Stimulated activated CD8-positive, alpha-beta memory T cell treated with anti-CD3 and anti-CD28 coated beads, Interleukin-4, amount 100 ng/mL, for 1 hour (primary cell): ENCODE measurements at places on chromosomes 1 and 21.

- DNase-seq: no peak
These were observed 7.6 kb downstream of the DENND2D start for GRCh38 chr1:111192658-111193519.

GRCh38 chr1:30962609-30963508, 54.3 kb upstream of the SDC3 start:
- DNase-seq: no peak

DNA sequence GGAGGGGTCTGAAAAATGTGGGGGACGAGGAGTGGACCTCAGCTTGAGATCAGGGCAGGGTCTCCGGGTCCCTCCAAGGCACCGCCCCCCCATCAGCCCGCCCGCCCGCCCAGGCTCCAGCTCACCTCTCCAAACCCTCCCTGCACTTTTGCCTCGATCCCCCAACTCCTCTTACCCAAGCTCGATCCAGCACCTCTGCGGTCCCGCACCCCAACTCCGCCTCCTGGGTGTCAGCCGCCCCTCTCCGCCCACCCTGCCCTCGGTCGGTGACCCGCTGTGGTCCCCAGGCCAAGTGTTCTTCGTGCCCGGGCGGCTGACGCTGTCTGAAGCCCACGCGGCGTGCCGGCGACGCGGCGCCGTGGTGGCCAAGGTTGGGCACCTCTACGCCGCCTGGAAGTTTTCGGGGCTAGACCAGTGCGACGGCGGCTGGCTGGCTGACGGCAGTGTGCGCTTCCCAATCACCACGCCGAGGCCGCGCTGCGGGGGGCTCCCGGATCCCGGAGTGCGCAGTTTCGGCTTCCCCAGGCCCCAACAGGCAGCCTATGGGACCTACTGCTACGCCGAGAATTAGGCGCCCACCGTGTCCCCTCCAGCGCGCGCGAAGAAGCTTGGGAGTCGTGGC, 5.7 kb downstream of the HAPLN2 start:
- no peak for DNase-seq

- no peak for DNase-seq
These were observed 874.8 kb downstream of the KCNT2 start for GRCh38 chr1:195733408-195733807.

DNA sequence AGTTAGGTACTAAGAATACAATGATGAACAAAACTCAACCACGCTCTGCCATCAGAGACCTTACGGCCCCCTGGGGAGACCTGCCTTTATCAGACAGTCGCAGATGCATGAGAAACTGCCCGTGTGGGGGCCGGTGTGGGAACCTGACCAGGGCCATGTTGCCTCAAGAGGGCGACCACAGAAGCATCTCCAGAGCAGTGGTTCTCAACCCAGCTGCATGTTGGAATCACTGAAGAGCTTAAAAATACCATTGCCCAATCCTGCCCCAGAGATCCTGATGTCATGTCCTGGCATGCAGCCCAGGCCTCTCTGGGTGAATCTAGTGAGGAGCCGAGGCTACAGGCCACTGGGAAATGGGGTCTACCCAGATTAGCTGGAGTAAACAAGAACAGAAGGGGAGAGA, 108.7 kb downstream of the PRDM2 start:
- no peak for DNase-seq

DNA sequence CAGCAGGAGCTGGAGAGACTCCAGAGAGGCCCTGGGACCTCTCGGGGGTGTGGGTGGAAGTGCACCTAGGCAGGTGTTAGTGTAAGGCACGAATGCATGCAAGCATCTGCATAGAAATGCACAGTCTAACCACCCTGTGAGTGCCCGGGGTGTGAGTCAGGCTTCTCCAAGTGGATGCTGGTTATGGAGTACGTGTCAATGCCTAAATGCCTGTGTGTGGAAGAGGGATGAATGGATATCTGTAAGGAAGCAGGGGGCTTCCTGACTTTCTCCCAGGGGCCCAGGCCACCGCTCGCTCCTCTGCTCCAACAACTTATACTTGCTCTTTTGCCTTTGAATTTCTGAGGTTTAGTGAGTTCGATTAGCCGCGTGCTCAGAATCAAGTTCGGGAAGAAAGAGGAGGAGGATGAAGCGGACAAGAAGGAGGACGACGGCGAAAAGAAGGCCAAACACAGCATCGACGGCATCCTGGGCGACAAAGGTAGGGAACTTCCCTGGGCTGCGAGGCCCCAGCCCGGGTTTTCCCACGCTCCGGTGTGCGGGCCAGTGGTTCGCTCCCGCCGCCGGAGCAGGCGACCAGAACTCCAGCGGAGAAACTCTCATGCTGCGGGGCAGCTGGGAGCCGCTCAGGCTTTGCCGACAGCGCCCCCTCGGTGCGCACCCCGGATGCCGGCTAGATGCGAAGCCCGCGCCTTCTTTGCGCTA, 5.4 kb downstream of the PAX7 start:
- no peak for DNase-seq

GRCh38 chr1:193629875-193630274, 443.5 kb upstream of the B3GALT2 start:
- no peak for DNase-seq

GRCh38 chr21:25974964-25975363, 195.6 kb downstream of the APP start:
- no peak for DNase-seq

DNA sequence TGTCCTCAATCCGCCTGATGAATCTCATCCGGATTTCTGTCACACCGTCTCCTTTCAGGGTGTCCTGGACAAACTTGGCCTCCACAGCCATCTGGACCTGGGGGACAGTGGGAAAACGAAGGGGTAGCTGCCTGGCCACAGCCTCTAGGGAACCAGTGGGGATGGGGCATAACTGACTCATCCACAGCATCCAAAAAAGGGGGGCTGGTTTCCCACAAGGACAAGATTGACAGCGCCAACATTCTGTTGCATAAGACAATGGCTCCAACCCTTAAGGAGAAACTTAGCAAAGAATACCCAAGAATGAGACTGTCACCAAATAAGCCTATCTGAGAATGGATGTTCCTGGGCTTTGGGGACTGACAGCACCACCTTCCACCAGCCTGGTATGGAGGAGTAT, 12.1 kb downstream of the TRAPPC3 start:
- DNase-seq: no peak

DNA sequence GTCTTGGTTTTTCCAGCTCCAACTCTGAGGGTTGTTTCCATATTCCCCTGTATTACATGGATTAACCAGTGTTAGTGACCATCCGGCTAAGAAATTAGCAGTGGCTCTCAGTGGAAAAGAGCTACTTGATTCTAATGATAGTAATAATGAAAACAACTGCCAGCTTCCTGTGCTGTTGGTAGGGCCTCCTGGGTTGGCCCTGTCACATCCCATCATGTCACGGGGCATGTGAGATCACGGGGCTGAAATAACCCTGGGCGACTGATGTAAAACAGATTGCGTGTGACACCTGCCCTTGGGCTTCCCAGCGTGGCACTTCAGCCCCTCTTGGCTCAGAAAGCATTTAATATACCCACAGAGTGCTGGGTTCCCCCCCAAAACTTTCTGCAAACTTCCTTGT, 149.0 kb downstream of the ROR1 start:
- no peak for DNase-seq

GRCh38 chr1:32010246-32010645, 3.4 kb upstream of the KHDRBS1 start:
- DNase-seq: no peak

DNA sequence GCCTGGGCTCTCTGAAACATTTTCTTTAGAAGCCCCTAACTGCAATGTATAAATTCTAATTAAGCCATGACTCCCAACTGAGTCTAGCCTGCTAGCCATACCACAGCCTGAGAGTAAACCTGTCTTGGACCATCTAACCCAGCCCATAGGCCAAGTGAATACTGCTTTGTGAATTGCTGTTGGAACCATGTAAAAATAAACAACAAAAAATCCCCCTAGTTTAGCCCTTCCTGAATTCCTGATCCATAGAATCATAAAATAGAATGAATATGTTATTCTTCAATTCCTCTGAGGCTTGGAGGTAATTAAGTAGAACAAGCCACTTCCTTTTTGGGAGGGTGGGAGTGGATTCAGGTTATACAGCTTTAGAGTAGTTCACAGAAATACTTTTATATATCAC, 1496.4 kb downstream of the MRPL39 start:
- no peak for DNase-seq

GRCh38 chr1:159908031-159908940, 8.3 kb upstream of the CFAP45 start:
- no peak for DNase-seq

GRCh38 chr1:202270871-202271326, 70.8 kb downstream of the UBE2T start:
- DNase-seq: no peak

- no peak for DNase-seq
These were observed 8.1 kb downstream of the PRDM16 start for GRCh38 chr1:3077081-3077480.

DNA sequence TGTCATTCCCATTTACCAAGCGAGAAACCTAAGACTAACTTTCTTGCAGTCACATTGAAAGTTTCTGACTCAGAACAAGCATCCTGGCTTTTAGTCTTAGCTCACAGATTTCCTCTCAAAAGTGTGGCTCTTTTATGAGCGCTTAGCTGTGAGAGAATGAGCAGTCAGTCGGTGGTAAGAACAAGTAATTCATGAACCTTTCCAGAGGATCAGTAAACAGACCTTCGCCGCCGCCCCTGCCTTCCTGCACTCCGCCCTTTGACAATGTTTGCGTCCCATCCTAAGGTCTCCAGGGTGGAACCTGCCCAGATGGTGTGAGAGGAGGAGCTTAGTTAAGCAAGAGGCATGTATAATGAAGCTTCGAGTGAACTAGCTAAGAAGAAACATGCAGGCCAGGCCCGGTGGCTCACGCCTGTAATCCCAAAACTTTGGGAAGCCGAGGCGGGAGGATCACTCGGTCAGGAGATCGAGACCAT, 142.4 kb downstream of the GLUL start:
- no peak for DNase-seq

DNA sequence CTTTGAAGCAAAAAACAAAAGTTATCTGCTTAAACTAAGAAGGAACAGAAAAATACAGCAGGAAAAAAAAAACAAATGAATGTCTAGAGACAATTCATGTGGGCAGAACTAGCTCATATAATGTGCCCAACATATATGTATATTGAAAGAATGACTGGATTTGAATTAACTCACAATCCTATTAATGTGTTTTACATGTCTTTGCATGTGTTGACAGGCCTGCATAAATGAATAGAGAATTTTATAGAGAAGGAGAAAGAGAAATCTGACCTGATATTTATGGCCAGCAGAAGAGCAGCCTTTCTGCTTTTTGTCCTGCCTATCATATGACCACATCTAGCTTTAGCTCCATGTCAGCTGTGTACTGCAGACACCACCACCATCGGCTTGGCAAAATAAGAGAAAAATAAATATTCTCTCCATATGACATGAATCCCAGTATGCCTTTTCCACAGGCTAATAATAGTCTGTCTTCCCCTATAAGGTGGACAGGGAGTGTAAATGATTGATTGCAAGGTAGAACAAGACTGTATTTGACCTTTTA, 171.5 kb upstream of the PALMD start:
- DNase-seq: no peak

- DNase-seq: no peak
These were observed 1157.2 kb downstream of the MRPL39 start for GRCh38 chr21:24450119-24450518.
